ENCODE measurements at places on chromosomes 11 and 22.
A peak's percentile ranks its signal among the peaks of the same experiment; 100 is the strongest.

DNA sequence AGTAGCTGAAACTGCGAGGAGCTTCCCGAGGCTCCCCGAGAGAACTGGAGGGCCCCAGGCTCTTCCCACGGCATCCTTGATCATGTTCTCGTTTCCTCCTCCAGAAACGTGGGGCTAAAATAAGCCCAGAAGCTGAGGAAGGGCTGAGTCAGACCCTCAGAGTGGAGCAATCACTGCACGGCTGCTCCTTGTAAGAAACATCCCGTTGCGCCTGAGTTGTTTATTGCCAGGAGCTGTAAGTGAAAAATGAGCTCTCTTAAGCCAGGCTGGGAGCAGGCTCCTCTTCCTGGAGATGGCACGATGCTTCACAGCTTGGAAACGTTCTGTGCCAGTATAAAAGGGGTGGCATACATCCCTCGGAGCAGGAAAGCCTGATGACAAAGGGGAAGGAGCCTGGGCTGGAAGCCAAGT is 47.3 kb upstream of the SYN3 start:
- DNase-seq, result no peak

DNA sequence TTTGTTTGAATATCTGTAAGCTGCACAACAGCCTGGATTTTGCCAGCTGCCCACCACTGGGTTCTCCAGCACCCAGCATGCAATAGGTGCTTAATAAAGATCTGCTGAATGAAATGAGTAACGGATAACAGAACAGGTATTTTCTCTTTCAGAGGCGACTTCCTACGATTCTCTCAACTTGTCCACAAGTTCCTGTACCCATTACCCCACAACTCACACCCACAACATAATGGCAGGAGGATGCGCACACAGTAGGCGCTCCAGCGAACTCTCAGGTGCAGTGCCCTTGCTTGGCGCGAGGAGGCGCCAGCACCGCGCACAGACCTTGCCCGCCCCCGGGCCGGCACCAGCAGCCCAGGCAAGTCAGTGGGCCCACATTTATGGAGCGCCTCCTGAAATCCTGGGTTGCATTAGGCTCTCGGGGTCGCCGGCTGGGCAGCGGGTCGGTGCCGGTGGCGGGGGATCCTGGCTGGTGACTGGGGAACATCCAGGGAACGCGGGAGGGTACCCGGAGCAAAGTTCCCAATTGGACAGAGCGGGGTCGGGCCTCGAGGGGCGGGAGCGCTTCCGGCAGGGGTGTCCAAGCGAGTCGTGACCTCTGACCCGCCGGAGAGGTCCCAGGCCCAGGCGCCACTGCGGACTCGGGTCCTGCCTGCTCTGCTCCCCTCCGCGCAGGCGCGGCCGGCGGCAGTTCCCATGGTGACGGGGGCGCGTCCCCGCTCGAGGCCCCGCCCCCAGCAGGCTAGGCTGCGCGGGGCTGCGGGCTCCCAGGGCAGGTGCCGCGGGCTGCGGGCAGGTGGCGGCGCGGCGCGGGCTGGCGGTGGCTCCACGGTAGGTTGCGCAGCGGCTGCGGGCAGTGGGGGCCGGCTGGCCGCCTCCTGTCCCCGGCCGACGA is at the start of gene KIAA1671:
KIAA1671 (plus strand) TSS at position 775 of the 895 bp plus-strand sequence. CDS start 75,284 bp downstream, outside the sequence.
- DNase-seq, result peak; percentile 89

DNA sequence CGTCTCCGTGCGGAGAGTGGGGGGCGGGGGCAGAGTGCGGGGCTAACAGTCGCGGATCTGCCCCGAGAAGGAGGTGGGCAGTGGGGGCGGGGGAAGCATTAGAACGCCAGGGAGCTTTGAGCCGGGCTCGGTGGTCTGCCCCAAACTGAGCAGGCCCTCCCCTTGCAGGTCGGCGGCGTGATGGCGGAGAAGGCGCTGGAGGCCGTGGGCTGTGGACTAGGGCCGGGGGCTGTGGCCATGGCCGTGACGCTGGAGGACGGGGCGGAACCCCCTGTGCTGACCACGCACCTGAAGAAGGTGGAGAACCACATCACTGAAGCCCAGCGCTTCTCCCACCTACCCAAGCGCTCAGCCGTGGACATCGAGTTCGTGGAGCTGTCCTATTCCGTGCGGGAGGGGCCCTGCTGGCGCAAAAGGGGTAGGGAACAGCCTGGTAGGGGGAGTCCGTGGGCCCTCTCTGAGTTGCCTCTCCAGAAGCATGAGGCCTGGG is 979 bp downstream of the ABCG4 start:
- DNase-seq, result no peak

- no peak for DNase-seq
Observed at GRCh38 chr22:44394246-44395117, 81.7 kb upstream of the SHISAL1 start.

- no peak for DNase-seq
Observed at GRCh38 chr22:37270928-37271650, 11.2 kb upstream of the CYTH4 start.

DNA sequence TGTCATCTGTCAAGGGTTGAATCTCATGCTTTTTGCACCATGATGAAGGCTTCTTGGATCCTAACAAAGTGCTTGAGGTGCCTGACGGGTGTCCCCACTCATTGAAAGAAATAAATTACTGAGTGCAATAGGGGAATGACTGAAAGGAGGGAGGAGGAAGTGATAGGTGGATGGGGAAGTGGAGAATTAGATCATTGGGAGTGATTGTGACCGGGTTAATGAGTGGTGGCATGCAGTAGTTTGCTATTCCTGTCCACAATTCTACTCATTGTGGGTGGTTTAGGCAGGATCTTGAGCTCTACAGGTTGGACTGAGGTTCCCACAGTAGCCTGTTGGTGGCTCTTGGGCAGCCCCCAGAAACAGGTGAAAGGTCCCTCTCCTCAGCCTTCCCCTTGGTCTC is 44.3 kb downstream of the THAP12 start:
- no peak for DNase-seq

DNA sequence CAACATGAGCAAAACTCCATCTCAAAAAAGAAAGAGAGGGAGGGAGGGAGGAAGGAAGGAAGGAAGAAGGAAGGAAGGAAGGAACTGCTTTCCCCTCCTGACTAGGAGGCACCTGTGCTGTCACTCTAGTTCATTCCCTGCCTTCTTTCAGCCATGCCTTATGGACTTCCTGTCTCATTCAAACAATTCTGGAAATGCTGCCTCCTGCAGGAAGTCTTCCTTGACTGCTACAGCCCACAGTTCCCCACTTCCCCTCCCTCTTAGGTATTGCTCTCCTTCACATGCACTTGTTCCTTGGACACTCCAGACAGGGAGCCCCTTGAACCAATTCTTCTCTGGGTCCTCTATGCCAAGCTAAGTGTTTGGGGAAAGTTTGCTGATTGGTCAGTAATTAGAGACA is 31.6 kb upstream of the WNT11 start:
- no peak for DNase-seq

DNA sequence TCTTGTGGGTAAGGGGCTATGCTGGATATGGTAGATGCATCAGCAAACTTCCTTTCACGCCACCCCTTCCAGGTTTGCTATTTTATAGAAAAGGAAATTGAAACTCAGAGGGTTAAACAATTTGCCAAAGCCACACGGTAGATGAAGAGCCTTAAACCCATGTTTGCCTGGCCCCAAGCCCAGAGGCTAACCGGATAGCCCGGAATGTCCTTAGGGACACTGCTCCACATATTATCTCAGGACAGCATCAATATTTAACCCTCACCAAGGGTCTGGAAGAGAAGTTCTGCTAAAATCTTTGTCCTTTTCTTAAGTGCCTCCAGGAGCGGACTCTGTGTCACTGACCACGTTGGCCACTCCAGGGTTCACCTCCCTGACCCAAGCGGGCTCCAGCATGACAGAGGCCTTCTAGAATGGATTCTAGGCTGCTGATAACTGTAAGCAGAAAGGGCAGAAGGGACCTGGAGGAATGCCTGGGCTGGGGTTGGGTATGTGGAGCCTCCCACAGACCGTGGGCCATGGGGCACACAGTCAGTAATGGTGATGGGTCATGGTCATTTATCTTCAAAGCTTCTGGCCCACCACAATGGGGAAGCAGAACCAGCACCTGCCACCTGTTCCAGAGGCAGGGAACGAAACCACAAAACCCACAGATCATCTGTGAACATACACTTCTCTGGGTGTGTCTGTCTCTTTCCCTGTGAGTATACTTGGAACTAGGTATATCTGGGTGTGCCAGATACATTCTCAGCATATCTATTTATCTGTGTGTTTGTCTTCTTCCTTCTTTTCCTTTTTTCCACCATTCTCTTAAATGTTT is 5.4 kb upstream of the TMEM86A start:
- DNase-seq, result no peak
